Astrocyte of the hippocampus (primary cell): ENCODE measurements at places on chromosomes 6 and 20.

DNA sequence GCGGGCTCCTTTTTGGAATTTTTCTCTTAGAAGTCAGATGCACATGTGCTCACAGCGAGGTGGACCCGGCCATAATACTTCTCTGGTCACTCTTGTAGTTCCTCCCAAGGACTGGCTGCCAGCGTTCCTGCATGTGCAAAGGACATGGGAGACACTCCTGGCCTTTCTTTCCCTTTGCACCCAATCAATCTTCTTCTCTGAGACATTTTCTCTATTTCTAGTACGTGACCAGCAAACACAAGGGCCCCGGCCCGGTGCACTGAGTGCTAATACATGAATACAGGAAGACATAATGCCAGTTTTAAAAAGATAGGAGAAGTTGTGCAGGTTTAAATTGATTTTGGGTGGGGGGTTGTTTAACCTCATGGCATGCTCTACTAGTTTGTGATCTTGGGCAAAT lies 233.6 kb downstream of the SMOC2 start:
- no peak for DNase-seq

GRCh38 chr20:14312001-14312400 lies 25.4 kb downstream of the FLRT3 start:
- DNase-seq: no peak

DNA sequence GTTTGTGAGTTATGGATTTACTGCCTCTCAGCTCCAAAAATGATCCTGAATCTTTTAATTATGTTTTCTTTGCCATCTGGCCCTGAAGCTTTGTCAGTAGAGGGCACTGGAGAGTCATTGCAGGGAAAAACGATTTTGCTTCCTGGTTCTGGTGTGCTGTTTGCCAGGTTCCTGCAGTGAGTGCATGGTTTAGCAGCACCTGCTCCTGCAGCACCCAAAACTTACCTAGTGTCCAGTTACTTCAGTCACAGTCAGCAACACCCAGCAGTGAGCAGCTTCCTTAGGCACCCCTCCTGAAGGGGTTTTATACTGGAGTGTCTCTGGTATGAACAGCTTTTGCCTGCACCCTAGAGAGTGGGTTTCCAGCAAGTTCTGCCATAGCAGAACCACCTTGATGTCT lies 6.0 kb upstream of the TRIM26 start:
- DNase-seq: peak; percentile 70

GRCh38 chr20:20317621-20318364 lies 50.1 kb upstream of the INSM1 start:
- no peak for DNase-seq

DNA sequence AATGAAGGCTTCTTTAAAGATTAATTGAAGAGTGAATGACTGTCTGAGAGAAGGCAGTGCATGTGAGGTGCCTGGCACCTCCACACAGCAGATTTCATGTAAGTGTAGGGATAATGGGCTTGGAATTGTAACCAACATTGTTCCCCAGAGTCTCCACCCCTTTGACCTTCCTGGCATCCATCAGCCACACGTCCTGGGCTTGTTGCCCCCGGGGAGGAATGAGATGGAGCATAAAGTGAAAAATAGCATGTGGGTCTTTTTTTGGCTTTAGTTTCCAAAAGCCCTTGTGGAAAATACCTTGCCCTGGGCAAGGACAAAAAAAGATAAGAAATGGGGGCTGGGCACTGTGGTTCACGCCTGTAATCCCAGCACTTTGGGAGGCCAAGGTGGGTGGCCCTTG lies 242.2 kb upstream of the ECI2 start:
- no peak for DNase-seq

DNA sequence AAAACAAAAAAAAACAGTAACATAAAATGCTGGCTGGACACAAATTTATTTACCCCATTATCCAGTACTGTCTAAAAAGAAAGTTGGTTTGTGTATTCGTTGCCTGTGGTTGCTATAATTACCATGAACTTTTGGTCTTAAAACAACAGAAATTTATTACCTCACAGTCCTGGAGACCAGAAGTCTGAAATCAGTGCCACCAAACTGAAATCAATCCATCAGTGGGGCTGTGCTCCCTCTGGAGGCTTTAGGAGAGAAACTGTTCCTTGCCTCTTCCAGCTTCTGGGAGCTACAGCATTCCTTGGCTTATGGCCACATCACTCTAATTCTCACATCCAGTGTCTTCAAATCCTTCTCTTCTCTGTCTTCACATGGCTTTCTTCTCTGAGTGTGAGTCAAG lies 79.4 kb downstream of the SNX5 start:
- peak; percentile 45 for DNase-seq

- DNase-seq: no peak
These were observed 488.5 kb upstream of the JARID2 start for GRCh38 chr6:14757418-14757817.

GRCh38 chr20:63705232-63706026 lies 2.3 kb downstream of the ARFRP1 start:
- DNase-seq: no peak

DNA sequence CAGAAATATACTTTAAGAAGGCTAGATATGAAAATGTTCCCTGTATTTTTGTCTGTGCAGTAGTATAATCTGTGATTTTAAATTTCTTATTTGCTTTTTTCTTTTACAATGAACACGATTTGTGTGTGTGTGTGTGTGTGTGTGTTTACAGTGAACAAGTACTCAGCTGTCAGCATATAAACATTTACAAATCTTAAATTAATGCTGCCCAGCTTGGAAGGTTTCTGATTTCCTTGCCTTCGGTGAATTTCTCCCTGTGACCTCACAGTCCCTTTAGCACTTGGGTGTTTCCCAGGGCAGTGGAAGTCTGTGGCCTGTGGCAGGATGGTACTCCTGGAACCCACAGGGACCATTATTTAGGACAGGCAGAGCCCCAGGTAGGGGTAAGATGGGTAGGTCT lies 37.6 kb downstream of the TXLNB start:
- DNase-seq: no peak
